ENCODE measurements at places on chromosomes 13 and 19.

GRCh38 chr13:67136157-67136556 lies 94.0 kb downstream of the PCDH9 start:
- H3K36me3 ChIP-seq = no peaks in the 10 kb centered on the region
- no peak overlapping the region for H3K4me3 ChIP-seq
- H3K27ac ChIP-seq = no peak overlapping the region
- no peaks in the 10 kb centered on the region for H3K4me1 ChIP-seq
- DNase-seq = no peak

DNA sequence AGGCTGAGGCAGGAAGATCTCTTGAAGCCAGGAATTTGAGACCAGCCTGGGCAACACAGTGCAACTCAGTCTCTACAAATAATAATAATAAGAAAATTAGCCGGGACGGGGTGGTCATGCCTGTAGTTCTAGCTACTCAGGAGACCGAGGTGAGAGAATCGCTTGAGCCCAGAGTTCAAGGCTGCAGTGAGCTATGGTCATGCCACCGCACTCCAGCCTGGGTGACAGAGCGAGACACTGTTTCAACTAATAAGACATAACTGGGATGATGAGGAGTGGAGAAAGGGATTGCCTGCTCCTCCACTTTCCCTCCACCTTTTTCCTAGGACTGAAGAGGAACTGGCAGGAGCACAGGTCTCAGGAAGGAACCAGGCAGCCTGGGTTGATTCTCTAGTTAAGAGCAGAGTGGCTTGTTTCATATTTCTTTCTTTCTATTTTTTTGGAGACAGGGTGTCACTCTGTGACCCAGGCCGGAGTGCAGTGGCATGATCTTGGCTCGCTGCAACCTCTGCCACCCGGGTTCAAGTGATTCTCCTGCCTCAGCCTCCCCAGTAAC lies 4.6 kb upstream of the GPI start:
- peak overlapping the region; percentile 90 for H3K27ac ChIP-seq
- no peaks in the 10 kb centered on the region for H3K36me3 ChIP-seq
- no peak for DNase-seq
- H3K4me1 ChIP-seq = peaks cover 21% of the 10 kb centered on the region
- peak overlapping the region; percentile 46 for H3K4me3 ChIP-seq

DNA sequence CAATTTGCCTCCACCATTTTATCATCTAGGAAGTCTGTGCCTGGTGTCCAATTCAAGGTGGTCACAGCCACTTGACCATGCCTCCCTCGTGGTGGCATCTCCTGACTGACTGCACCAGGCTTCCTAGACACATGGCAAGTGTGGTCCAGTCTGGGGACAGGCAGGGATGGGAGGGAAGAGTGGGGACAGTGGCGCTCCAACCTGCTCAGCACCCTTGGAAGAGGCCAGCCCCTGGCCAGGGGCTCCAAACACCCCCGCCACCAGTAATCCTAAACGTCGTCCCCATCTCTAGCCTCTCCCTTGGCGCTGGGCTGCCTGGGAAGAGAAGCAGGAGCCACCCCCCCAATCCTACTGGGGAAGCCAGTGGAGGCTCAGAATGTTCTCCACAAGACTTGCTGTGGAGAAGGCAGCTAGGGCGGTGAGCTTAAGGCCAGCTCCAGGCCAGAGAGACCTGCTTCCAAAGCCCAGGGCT lies 2.7 kb downstream of the RPL36 start:
- H3K4me1 ChIP-seq = peaks cover 10% of the 10 kb centered on the region
- no peak overlapping the region for H3K27ac ChIP-seq
- H3K27me3 ChIP-seq = no peaks in the 10 kb centered on the region
- peak overlapping the region; percentile 94 for H3K4me3 ChIP-seq
- peaks cover 53% of the 10 kb centered on the region for H3K36me3 ChIP-seq

DNA sequence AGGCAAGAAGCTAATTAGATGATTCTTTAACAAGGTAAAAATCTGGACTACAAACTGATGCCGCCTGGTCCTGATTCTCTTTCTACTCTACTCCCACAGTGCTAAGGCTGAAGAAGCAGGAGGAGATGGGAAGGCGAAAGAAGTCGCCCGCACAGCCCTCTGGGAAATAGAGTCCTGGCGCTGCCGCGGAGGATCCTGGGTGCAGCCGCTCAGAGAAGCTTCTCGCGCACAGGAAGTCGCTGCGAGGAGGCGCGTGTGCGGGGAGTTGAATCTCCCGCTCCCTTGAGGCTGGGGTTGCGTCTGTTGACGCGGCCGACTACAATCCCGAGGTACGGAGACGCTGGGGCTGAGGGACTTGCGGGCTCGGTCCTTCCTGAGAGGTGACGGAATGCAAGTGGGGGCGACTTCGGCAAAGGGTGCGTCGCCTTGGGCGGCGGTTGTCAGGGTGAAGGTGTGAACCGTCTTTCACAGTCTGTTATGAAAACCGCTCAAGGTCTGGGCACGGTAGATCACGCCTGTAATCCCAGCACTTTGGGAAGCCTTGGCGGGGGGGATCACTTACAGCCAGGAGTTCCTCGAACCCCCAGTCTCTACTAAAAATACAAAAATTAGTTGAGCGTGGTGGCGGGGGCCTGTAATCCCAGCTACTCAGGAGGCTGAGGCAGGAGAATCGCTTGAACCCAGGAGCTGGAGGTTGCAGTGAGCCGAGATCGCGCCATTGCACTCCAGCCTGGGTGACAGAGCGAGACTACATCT lies at the start of gene ZNF473:
Gene ZNF473 (plus strand): TSS at position 212 of the 756 bp plus-strand sequence. CDS start 5,078 bp downstream, outside the sequence.
- H3K27ac ChIP-seq = peak within 1 kb of the TSS; percentile 81
- no peak for DNase-seq
- no peaks in the 10 kb centered on the region for H3K27me3 ChIP-seq
- H3K4me1 ChIP-seq = peaks cover 16% of the 10 kb centered on the region

GRCh38 chr19:5503598-5503997 lies 48.4 kb downstream of the ZNRF4 start:
- H3K36me3 ChIP-seq = no peaks in the 10 kb centered on the region
- no peak overlapping the region for H3K27ac ChIP-seq
- no peak for DNase-seq
- no peaks in the 10 kb centered on the region for H3K27me3 ChIP-seq

DNA sequence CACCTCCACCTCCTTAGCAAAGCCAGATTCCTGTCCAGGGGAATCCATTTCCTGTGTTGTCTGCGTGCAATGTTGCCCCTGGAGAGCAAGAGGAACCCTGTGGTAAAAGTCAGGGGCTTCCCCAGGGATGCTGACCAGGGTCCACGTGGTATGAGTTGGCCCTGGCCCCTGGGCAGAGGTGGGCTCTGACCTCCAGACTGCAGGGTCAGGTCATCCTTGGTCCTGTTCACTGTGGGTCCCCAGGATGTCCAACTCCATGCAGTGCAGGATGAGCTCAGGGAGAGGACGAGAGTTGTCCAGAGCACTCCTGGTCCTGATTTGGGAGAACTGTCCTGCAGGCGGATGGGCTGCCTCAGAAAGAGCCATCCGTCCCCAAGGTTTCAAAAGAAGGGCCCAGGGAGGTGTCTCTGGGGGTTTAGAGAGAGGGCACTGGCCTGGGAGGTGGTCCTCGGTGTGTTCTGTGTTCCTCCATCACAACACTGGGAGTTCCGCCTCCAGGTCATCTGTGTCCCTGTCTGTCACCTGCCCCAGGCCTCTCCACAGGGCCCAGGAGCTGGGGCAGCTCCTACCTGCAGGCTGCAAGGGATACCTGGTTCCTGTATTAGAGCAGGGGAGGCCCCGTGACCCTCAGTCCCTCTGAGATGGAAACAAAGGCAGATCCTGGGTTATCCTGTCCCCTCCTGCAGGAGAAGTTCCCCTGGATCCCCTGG lies 1.2 kb upstream of the CEACAM4 start:
- no peak for DNase-seq
- H3K36me3 ChIP-seq = no peaks in the 10 kb centered on the region
- no peaks in the 10 kb centered on the region for H3K4me1 ChIP-seq
- no peak overlapping the region for H3K4me3 ChIP-seq
- no peaks in the 10 kb centered on the region for H3K27me3 ChIP-seq
- no peak overlapping the region for H3K27ac ChIP-seq

GRCh38 chr19:33879818-33880575 lies 83.3 kb downstream of the KCTD15 start:
- H3K27me3 ChIP-seq = no peaks in the 10 kb centered on the region
- H3K27ac ChIP-seq = no peak overlapping the region
- no peak overlapping the region for H3K4me3 ChIP-seq
- no peaks in the 10 kb centered on the region for H3K4me1 ChIP-seq

DNA sequence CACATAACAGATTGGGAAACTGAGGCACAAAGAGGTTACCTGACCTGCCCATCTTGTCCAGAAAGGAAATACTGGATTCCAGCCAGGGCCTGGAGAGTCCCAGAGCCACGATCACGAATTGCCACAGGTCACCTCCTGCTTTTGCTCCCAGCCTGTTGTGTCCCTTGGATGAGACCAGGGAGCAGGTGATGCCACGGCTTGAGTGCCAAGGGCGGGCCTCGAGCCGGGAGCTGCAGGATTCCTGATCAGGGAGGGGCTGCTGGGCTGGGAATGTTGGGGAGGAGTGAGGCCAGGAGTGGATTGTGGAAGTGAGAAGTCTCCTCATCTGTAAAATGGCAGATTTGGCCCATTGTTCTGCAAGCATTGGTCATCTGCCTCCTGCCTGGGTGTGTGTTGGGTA lies 29.4 kb downstream of the DNM2 start:
- H3K36me3 ChIP-seq = peaks cover 5% of the 10 kb centered on the region
- no peaks in the 10 kb centered on the region for H3K27me3 ChIP-seq
- H3K27ac ChIP-seq = no peak overlapping the region

DNA sequence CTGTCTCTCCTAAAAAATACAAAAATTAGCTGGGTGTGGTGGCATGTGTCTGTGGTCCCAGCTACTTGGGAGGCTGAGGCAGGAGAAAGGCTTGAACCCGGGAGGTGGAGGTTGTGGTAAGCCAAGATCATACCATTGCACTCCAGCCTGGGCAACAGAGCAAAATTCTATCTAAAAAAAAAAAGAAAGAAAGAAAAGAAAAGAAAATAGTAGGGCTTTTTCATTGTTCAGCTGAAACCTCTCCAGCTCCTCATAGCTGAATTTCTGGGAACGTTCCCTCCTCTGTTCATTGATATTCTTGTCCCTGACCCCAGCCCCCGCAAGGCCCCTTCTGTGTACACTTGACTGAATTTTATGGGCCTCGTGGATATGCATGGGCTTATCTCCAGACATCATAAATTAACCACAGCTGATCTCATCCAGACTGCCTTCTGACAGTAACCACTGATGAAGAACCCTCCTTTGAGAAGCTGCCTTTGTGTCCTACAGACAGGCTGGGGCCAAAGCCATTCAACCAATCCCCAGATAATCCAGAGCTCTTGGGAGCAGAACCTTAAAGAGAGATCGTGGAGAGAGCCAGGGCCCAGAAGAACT lies at the start of gene ELSPBP1:
Gene ELSPBP1 (plus strand): TSS at position 424 of the 594 bp plus-strand sequence. CDS start 14,036 bp downstream, outside the sequence.
- H3K4me3 ChIP-seq = no peak within 1 kb of the TSS
- no peak for DNase-seq
- H3K27ac ChIP-seq = no peak within 1 kb of the TSS

- no peaks in the 10 kb centered on the region for H3K27me3 ChIP-seq
- no peak overlapping the region for H3K4me3 ChIP-seq
- no peak for DNase-seq
- no peaks in the 10 kb centered on the region for H3K4me1 ChIP-seq
- no peaks in the 10 kb centered on the region for H3K36me3 ChIP-seq
Measured at GRCh38 chr13:67283637-67284036, 53.5 kb upstream of the PCDH9 start.

DNA sequence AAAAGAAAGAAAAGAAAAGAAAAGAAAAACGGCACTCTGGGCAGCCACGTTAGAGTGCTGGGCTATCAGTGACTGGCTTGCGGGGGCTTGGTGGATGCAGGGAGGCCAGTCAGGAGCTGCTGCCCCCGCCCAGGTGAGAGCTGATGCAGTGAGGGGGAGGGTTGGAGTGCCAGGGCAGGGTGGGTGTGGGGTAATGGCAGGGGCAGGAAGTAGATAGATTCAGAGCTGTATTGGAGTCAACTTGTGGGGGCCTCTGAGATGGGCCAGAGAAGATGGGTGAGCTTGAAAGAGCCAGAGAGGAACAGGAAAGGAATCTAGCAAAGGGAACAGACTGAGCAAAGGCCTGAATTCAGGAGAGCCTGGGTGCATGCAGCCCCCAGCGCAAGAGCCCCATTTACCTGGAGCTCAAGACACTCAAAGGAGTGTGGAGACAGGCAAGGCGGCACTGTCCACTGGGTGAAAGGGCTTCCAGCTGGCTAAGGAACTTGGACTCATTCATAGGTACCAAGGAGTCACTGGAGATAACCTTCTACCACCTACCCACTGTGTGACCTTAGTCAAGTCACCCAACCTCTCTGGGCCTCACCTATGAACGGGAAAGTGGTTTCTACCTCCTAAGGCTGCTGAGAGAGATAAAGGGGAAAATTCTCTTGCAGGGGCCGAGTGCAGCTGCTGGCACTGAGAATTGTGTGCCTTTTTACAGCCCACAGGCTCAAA lies 20.2 kb downstream of the VSTM2B start:
- H3K36me3 ChIP-seq = no peaks in the 10 kb centered on the region
- no peaks in the 10 kb centered on the region for H3K27me3 ChIP-seq
- no peak overlapping the region for H3K4me3 ChIP-seq

GRCh38 chr13:22138947-22139346 lies 468.1 kb downstream of the FGF9 start:
- H3K4me3 ChIP-seq = no peak overlapping the region
- no peak for DNase-seq
- H3K27me3 ChIP-seq = no peaks in the 10 kb centered on the region
- H3K4me1 ChIP-seq = no peaks in the 10 kb centered on the region
- no peak overlapping the region for H3K27ac ChIP-seq

DNA sequence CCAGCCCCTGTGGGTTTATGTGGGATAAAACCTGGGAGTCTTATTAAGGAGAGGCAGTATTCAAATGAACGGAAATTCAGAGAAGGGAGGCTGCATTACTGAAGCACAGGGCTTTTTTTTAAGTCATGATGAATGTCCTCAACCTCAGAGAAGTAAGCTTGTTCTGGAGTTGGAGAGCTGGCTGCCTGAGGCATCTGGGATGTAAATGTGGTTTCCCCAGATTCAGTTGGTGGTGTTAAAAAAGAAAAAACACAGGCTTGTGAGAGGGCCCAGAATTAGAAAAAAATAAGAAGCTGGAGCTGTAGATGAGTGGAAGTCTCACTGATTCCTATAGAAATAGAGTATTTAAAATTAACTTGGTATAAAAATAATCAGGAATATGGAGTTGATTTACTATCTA lies 64.0 kb upstream of the GPR12 start:
- H3K4me1 ChIP-seq = no peaks in the 10 kb centered on the region
- no peak overlapping the region for H3K27ac ChIP-seq
- H3K36me3 ChIP-seq = no peaks in the 10 kb centered on the region
- H3K4me3 ChIP-seq = no peak overlapping the region
- H3K27me3 ChIP-seq = no peaks in the 10 kb centered on the region

GRCh38 chr13:26956522-26957142 lies 196.0 kb upstream of the GPR12 start:
- no peak overlapping the region for H3K27ac ChIP-seq
- no peak overlapping the region for H3K4me3 ChIP-seq
- no peaks in the 10 kb centered on the region for H3K4me1 ChIP-seq
- DNase-seq = no peak

GRCh38 chr19:35207391-35207871 lies 21.1 kb downstream of the FAM187B start:
- no peaks in the 10 kb centered on the region for H3K36me3 ChIP-seq
- no peak overlapping the region for H3K4me3 ChIP-seq
- peaks cover 48% of the 10 kb centered on the region for H3K4me1 ChIP-seq
- H3K27ac ChIP-seq = peak overlapping the region; percentile 83
- no peaks in the 10 kb centered on the region for H3K27me3 ChIP-seq

GRCh38 chr13:71368336-71368735 lies 498.7 kb downstream of the DACH1 start:
- no peaks in the 10 kb centered on the region for H3K36me3 ChIP-seq
- no peaks in the 10 kb centered on the region for H3K4me1 ChIP-seq

GRCh38 chr19:55503157-55503501 lies 14.9 kb downstream of the SSC5D start:
- H3K27me3 ChIP-seq = no peaks in the 10 kb centered on the region
- no peak overlapping the region for H3K4me3 ChIP-seq
- DNase-seq = no peak

- no peak overlapping the region for H3K27ac ChIP-seq
- no peaks in the 10 kb centered on the region for H3K36me3 ChIP-seq
- peaks cover 3% of the 10 kb centered on the region for H3K4me1 ChIP-seq
- no peak for DNase-seq
- no peak overlapping the region for H3K4me3 ChIP-seq
Measured at GRCh38 chr19:48465215-48465614, 4.0 kb upstream of the CYTH2 start.
